ENCODE measurements at places on chromosomes 1 and 21. TPM values are rescaled to one million over a fixed set of nuclear protein-coding genes. Genes with fewer than 3 reads are reported as not detected.

DNA sequence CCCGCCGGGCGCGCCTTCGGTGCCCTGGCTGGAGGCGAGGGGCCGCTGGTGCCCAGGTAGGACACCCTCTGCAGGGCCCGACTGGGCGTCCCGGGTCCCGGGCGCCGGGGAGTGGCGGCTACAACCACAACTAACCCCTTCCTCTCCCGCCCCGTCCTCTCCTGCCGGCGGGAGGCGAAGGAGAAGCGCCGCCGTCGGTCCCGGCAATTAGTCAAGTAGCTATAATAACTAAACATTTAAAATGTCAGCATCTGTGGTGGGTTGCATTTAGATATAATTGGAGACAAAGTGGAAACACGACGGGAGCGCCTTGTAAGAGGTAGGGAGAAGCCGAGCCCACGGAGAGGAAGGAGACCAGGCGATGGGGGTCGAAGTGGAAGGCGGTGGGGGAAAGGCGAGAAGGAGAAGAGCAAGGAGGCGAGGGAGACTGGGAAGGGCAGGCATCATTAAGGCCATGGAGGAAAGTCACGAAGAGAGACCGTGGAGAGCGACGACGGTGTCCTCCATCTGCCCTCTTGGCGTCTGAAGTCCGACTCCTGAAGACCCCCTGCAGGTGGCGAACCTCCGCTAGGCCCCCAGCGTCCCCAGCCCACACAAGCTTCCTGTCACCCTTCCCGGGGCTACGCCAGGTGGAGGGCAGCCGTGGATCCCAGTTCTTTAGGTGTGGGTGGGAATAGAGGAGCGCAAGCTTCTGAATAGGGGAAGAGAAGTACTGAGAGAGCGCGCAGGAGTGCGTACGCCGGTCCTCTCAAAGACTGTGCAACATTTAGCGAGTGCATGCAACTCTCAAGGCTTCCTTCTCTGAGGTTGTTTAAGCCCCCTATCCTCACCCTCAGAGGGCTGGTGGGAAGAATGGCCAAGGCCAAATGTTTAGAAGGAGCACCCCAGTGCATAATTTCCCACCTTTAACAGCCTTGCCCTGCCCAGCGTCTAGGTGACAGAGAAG lies 1.6 kb downstream of the CNIH3 start:
- DNase-seq: no peak
- H3K27ac ChIP-seq: no peak overlapping the region
- peaks cover 28% of the 10 kb centered on the region for H3K27me3 ChIP-seq
- H3K4me1 ChIP-seq: peaks cover 29% of the 10 kb centered on the region
- no peak overlapping the region for H3K4me3 ChIP-seq

GRCh38 chr1:9314111-9314510 lies 21.4 kb downstream of the SPSB1 start:
- peaks cover 4% of the 10 kb centered on the region for H3K4me1 ChIP-seq
- no peak for DNase-seq
- no peak overlapping the region for H3K27ac ChIP-seq
- no peaks in the 10 kb centered on the region for H3K27me3 ChIP-seq
- no peak overlapping the region for H3K4me3 ChIP-seq

DNA sequence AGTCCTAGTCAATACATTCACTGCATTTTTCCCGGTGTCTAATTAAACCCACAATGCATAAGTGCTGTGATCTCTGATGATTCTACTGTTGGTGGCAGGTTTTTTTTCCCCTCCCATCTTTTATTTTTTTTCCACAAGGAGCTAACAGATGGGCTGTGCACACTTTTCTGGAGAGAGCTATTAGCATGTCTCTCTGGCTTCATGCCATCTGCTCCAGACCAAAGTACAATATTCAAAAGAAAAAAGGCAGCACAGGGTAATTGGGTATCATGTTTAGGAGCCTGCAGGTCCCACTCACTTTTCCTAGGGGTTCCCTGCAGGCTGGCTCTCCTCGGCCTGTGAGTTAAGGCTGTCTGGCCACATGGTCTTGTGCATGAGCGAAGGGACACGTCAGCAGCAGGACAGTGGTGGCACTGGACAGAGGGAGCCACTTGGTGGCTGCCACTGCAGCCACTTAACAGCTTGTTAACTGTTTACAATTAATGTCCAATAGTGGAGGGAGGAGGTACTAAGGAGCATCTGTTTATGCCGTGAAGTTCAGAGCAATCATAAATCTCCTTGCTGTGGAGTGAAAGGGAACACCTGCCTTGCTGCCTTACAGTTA lies 53.5 kb upstream of the C8B start:
- no peaks in the 10 kb centered on the region for H3K27me3 ChIP-seq
- H3K27ac ChIP-seq: no peak overlapping the region
- no peak for DNase-seq
- H3K36me3 ChIP-seq: no peaks in the 10 kb centered on the region
- no peak overlapping the region for H3K4me3 ChIP-seq

GRCh38 chr1:112320058-112320457 lies 76.0 kb upstream of the CTTNBP2NL start:
- H3K4me3 ChIP-seq: no peak overlapping the region
- peaks cover 29% of the 10 kb centered on the region for H3K4me1 ChIP-seq
- no peaks in the 10 kb centered on the region for H3K36me3 ChIP-seq
- DNase-seq: no peak
- H3K27ac ChIP-seq: no peak overlapping the region

DNA sequence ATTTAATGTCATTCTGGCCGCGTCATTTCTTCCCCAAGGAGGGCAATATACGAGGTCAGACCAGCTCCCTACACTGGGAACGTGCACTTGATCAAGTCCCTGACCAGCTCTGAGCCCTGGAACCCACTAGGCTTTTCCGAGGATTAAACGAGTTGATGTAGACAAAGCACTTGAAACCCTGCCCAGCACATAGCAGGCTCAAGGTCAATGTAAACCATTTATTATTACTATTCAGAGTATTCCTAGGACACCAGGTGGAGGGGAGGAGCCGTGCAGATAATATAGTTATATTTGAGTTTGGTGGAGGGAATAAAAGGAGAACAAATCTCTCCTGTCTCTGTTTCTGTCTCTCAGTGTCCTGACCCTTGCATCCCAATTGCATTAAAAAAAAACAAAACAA lies 174.1 kb upstream of the IGSF21 start:
- no peak overlapping the region for H3K27ac ChIP-seq
- no peaks in the 10 kb centered on the region for H3K27me3 ChIP-seq
- DNase-seq: no peak
- H3K36me3 ChIP-seq: no peaks in the 10 kb centered on the region

DNA sequence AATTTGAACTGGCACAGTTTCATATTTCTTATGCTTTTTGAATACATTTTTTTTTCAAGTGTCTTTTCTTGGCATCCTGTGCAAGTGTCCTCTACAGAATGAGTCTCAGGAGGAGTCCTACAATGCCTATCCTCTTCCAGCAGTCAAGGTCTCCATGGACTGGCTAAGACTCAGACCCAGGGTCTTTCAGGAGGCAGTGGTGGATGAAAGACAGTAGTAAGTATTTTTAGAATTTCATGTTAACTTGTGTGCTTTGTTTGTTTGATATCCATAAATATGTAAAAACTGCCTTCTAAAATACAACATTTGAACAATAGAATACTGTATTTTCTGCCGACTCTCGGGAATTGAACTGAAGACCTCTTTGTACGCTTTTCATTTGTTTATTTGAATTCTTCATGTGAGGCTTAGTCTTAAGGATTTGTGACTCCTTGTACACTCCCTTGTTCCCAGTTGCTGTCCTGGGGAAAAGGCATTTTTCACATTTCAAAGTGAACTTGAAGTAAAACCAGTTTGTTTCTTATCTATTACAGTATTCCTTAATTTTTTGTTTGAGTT lies 56.6 kb downstream of the NCF2 start:
- no peak overlapping the region for H3K4me3 ChIP-seq
- no peak for DNase-seq
- H3K4me1 ChIP-seq: no peaks in the 10 kb centered on the region
- no peaks in the 10 kb centered on the region for H3K27me3 ChIP-seq
- no peak overlapping the region for H3K27ac ChIP-seq

GRCh38 chr21:36788120-36788638 lies 89.3 kb downstream of the SIM2 start:
- H3K27ac ChIP-seq: no peak overlapping the region
- no peaks in the 10 kb centered on the region for H3K36me3 ChIP-seq
- no peaks in the 10 kb centered on the region for H3K27me3 ChIP-seq
- DNase-seq: no peak
- no peak overlapping the region for H3K4me3 ChIP-seq
- H3K4me1 ChIP-seq: no peaks in the 10 kb centered on the region

GRCh38 chr1:15065291-15065690 lies 88.3 kb upstream of the TMEM51 start:
- H3K4me1 ChIP-seq: no peaks in the 10 kb centered on the region
- peak overlapping the region; percentile 18 for H3K27ac ChIP-seq
- DNase-seq: no peak
- H3K4me3 ChIP-seq: no peak overlapping the region

- H3K27ac ChIP-seq: no peak overlapping the region
- H3K36me3 ChIP-seq: no peaks in the 10 kb centered on the region
- DNase-seq: no peak
- no peaks in the 10 kb centered on the region for H3K27me3 ChIP-seq
- no peaks in the 10 kb centered on the region for H3K4me1 ChIP-seq
- H3K4me3 ChIP-seq: no peak overlapping the region
Observed at GRCh38 chr1:24911651-24912155, 18.4 kb downstream of the RUNX3 start.

DNA sequence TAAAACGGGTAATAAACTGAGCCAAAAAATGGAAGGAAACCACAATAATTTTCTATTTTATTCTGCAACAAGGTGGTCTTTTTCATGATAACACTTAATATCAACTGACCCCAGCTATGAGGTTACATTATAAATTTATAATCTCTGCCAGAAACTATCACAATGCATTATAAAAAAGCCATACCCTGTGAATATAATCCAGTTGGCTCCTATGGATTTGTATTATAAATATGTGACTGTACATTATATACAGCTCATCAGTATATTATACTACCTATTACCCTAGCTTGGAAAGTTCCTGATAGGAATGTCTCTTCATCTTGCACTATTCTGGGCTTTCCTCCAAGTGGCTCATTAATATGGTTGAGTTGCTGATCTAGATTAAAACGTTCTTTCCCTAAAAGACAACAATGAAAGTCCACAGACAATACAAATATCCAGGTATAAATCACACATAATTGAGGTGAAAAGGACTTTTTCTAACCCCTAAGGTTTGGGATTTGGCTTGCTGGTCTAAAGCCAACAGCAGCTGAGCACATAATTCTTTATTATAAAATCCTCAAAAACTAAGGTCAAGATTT lies 487.7 kb downstream of the TTLL7 start:
- no peak overlapping the region for H3K4me3 ChIP-seq
- DNase-seq: no peak
- no peaks in the 10 kb centered on the region for H3K4me1 ChIP-seq
- no peaks in the 10 kb centered on the region for H3K27me3 ChIP-seq
- H3K36me3 ChIP-seq: no peaks in the 10 kb centered on the region
- no peak overlapping the region for H3K27ac ChIP-seq

DNA sequence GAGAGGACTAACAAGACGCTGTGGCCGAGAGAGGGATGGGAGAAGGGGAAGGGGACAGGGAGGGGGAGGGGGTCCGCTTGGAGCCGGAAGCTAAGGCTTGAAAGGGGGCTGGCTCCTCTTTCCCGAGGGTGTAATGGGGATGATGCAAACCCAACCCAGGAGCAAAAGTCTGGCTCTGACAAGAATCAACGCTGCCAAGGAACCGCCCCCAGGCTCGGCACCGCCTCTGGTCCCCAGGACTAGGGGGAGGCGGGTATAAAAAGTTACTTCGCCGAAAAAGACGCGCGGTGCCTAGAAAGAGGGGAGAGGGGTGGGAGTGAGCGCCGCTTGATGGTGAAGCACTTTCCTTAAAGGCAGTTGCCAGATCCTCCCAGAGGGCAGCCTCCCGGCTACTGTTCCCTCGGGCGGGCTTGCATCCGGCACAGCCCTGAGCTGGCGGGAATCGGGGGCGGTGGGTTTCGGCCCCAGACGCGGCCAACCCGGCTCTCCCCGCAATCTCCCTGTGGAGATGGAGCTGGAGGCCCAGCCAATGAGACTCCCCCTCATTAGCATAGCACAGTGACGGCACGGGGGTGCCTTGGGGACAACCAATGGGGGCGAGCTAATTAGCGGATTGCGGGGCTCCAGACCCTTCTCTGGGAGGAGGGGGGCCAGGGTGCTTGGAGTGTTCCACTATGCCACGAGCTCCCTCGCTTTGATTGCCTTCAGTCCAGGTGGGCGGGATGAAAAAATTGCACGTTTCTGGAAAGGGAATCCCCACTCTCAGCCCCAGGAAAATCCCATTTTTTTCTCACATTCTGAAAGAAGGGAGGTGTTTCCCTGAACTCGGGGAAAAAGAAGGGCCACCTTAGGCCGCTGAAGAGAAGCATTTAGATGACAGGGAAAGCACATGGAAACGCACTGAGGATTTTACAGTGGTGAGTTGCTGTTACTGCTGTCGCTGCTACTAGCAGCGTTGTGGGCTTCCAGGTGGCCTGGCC lies at the start of gene KCNT2:
Gene KCNT2 (minus strand): TSS at position 51 of the 980 bp plus-strand sequence. CDS start 131 bp downstream, outside the sequence.
- H3K27me3 ChIP-seq: no peaks in the 10 kb centered on the region
- peak within 1 kb of the TSS; percentile 22 for H3K4me3 ChIP-seq
- H3K4me1 ChIP-seq: no peaks in the 10 kb centered on the region
- H3K36me3 ChIP-seq: no peaks in the 10 kb centered on the region
- DNase-seq: peak; percentile 82

GRCh38 chr1:168504064-168504837 lies 39.5 kb downstream of the XCL2 start:
- no peak overlapping the region for H3K4me3 ChIP-seq
- H3K4me1 ChIP-seq: no peaks in the 10 kb centered on the region
- DNase-seq: no peak
- no peaks in the 10 kb centered on the region for H3K27me3 ChIP-seq
- no peaks in the 10 kb centered on the region for H3K36me3 ChIP-seq

DNA sequence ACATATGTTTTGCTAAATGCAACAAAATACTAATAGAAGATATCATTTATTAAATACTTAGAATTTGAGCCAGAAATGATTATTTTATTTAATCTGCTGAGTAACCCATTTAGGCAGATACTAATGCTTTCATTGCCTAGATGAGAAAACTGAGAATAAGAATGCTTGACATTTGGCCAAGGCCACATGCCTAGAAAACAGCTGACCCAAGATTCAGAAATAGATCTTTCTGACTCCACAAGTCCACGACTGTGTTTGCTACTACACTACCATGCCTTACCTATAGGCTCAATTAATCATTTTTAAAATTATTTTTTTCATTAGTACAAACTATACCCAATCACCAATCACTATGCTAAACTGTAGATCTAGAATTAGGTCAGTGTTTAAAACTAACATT lies 129.7 kb downstream of the ATP1B1 start:
- H3K27ac ChIP-seq: no peak overlapping the region
- H3K4me1 ChIP-seq: no peaks in the 10 kb centered on the region
- no peak for DNase-seq

DNA sequence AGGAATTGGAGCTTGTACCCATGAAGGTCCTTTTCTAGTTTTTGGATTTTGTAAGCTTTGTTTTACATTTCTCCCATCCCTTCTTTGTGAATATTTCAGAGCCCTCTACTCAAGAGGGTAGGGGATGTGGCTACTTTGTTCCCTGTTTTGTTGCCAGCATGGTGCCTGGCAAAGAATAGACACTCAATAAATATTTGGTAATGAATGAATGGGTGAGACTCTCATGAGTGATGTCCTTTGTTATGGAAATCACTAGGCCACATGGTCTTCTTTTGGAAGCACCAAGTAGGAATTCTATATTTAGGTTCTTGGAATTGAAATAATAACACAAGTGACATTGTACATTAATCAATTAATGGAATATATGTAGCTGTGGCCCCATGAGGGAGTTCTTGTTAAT lies 26.8 kb upstream of the ATP5PO start:
- H3K27ac ChIP-seq: no peak overlapping the region
- H3K4me1 ChIP-seq: peaks cover 11% of the 10 kb centered on the region
- H3K27me3 ChIP-seq: no peaks in the 10 kb centered on the region
- no peak overlapping the region for H3K4me3 ChIP-seq
- no peaks in the 10 kb centered on the region for H3K36me3 ChIP-seq

WNT4 gene
- 3.2 TPM for total RNA-seq

UQCRHL gene
- total RNA-seq: 1.1 TPM

RPE65 gene
- total RNA-seq: not detected

STYXL2 gene
- 0.10 TPM for total RNA-seq

All from upper lobe of left lung (tissue), 6 donors.